Smooth muscle cell of the brain vasculature (primary cell): ENCODE measurements at places on chromosomes 1 and 21.

DNA sequence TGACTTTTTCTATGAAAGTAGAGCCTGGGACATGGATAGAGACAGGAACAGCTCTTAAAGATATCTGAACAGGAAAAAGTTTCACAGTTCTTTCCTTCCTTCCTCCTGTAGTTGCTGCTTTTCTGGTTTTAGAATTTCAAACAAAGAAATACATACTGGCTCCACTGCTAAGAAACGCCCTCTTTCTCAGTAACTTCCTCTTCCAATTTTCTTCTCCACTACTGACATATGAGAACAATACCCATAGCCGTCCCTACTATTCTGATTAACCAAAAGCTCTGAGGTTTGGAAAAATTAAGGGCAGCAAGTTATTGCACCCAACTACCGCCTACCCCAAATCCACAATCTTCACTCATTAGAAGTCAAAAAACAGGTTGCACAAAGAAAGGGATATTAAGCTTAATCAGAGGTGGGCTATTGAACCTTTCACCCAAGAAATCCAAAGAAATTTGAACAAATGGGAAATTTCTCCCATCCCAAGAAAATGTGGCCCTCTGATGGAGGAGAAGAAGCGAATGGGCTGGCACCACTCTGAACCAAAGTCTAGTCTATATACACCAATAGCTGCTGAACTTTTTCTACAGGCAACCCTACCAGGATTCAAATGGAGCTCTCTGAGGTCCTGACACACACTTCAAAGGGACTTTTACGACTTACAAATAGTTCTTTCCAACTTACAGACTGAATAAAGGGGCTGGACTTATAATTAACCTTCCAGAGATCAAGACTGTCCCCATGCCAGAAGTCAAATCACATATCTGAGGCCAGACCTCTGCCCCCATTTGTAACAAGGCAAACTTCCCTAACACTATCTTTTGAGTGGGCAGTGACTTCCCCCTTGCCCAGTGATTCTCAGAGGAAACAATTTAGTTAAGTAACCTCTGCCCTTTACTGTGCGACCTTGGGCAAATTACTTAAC, 1.7 kb downstream of the WASF2 start:
- no peak for DNase-seq

DNA sequence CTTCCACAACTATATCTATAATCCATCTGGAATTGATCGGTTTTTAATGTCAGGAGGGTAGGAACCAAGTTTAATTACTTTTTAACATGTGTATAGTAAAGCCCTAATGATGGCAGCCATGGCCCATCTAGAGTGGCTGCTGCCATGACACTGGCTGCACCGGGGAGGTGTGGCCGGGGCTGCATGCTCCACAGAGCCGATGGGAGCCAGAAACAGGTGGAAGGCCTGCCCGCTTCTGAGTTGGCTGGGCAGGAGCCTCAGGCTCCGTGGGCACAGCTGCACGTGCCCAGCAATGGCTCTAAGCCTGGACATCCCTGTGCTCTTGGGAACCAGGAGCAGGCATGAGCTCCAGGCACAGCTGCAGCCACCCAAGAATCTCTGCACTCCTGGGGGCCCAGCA, 73.0 kb downstream of the GBP6 start:
- no peak for DNase-seq

DNA sequence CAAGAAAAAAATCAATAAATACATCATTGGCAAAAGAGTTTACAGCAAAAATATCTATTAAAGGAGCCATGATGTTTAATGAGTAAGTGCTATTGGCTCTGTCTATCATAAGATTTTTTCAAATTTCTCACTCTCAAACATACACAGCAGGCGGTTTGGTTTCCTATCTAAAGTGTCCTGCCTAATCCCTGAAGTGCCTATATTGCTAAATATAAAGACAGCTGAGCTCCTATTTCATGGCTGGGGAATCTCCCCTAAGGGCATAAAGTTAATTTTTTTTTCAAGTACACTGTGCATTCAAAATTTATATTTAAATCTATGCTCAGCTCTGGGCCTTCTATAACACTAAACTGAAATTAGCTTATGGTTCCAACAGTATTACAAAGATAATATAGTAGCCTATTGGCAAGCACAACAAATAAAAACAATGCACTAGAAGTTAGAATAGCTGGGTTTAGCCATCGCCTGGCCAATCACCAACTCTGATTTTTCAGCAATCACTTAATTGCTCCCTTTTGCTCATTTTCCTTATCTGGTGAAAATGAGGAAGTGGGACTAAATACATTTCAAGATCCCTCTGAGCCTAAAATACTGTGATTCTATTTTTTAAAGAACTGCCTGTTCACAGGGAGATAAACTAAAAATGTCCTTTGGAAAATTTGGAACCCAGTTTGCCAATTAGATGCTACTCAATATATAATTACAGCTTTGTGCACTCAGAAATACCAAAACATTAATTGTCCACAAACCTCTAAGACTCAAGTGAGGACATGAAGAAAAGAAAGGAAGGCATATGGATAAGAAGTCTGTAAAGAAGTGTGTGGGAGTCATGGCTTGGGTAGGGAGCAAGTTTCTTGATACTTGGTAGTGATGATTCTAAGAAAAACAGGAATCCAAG, 62.5 kb downstream of the WDR64 start:
- no peak for DNase-seq

DNA sequence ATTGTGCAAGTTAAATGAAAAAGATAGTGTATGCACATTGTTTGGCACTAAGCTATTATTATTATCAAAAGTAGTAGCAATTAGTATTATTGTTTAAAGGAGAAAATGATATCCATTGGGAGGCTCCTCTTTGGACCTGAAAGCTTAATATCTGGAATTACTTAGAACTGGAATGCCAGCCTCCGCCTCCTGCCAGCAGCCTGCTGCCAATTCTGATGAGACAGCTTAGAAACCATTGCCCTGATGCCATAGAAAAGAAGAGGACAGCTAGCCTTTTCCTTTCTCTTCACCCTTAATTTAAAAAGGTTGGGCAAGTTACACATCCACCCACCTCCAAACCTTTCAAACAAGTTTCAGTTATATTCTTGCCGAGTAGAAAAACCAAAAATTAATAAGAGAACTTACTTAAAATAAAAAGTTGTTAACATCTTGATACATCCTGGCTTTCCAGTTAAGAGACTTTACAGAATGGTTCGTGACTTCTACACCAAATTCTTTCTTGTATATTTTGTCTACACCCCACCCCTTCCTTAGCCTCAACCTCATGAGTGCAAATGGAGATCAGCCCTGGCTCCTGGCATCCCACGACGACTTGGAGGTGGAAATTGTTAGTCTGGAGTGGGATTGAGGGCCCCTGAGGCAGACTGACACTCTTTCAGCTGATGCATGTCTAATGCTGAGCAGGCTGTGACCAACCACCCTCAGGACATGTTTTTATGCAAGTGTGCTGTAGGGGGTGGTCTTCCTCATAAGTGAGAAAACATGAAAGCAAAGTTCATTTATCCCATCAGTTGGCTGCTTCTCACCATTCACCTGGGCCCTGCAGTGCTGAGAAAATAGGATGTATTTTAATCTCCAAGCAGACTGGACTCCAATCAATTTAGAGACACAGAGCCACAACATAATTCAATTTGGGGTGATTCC, 120.6 kb downstream of the KCNJ15 start:
- no peak for DNase-seq

DNA sequence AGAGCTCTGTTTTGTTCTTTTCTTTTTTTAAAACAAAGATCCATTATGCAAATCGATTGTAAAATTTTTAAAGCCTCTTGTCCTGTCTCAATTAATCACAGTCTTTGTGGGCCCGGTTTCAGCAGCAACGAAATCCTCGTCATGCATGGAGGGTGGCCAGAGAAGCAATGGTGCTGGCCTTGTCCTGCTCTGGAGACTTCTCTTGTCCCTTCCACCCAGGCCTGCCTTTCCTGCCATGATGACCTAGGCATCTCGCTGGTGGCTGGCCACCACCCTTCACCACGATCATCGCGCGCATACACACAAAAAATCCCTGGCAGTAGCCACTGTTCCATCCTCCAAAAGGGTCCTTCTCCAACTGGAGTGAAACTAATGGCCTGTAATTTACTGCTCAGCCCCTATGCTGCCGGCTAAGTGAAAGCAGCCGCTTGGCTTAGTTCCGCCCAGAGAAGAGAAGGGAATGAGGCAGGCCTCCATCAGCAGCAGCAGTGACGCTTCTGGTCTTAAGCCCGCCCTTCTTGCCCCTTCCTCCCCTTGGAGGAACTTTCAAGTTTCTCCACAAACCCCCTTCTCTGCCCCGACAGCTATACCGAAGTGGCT, 309.5 kb downstream of the NPHP4 start:
- no peak for DNase-seq

DNA sequence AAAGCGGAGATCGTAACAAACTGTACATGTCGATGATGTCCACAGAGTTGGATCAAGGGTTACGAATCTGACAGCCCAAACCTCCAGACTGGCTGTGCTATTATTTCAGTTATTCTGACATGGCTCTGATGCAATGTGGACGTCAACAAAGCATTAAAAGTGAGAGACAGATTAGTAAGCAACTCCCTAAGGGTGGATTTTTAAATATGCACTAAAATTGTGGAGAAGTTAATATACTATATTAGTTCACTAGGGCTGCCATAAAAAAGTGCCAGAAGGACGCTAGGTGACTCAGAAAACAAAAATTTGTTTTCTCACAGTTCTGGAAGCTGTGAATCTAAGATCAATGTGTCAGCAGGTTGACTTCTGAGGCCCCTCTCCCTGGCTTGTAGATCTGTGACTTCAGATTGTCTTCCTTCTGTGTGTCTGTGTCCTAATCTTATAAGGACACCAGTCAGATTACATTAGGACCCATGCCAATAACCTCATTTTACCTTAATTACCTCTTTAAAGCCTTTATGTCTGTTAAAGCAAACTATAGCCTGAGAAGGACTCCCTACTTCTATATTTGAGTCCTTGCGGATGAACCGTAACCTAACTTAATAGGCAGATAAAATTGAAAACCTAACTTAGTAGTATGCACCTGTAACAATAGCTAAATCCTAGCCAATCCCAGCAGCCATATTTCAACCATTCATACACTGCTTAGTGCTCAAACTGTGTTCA, 66.0 kb upstream of the BACH1 start:
- DNase-seq = no peak

DNA sequence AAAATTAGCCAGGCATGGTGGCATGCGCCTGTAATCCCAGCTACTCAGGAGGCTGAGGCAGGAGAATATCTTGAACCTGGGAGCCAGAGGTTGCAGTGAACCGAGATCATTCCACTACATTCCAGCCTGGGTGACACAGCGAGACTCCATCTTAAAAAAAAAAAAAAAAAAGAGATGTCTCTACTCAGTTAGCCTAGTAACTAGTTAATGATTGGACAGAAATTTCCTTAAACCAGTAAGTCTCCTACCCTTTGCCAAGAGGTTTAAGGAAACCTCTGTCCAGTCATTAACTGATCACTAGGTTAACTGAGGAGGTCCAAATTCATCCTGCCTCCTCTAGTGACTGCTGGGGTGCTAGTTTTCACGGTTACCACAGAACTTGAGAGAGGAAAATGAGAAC, 143.9 kb upstream of the UBE2U start:
- DNase-seq = no peak

GRCh38 chr1:200130552-200130951, 103.0 kb downstream of the NR5A2 start:
- no peak for DNase-seq

DNA sequence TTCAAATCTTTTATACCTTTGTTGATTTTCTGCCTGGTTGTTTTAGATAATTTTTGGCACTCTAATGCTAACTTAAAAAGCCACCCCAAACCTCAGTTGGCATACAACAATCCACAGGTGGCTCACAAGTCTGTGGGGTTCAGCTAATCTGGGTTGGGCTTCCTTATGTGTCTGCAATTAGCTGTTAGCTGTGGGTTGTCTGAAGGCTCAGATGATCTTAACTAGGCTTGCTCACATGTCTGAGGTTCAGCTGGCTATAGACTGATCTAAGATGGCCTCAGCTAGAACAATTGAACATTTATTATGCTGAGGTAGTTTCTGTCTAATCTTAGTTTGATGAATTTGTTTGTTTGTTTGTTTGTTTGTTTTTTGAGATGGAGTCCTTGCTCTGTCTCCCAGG, 44.9 kb upstream of the ADAR start:
- no peak for DNase-seq

GRCh38 chr1:38529391-38529790, 330.2 kb downstream of the RRAGC start:
- DNase-seq = no peak

DNA sequence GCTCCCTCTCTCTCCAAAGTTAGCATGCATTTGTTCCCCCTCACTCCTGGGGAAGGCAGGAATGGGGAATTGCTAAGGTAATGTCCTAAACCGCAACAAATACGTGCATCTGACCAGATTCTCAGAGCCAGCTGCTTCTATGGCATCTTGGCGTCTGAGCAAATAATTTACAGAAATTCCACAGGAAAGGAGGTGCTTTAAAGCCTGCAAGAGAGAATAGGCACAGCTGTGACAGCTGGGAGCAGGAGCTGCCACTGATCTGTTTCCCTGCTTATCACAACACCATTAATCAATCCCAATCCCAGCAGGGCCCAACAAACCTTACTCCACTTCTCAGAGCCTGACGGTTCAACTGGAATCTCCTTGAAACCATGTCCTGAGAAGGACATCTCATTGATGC, 83.5 kb upstream of the ZNF281 start:
- DNase-seq = no peak

DNA sequence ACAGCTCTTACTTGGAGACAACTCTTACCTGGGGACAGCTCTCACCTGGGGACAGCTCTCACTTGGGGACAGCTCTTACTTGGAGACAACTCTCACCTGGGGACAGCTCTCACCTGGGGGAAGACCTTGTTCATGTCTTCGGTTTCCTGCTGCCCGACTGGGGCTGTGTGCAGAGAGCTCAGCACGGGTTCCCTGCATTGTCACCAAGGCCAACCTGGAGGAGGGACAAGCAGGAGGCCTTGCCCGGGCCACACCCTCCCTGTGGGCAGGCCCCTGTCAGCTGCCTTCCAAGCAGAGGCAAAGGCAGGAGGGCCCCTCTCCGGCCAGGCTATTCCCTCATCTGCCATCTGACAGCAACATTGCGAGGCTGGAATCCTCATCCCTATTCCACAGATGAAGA, at the start of gene LDLRAD1:
Gene LDLRAD1, minus strand, starts transcription at position 208 of the 400 bp plus-strand sequence. Its CDS starts 74 bp downstream, at position 134.
- no peak for DNase-seq

GRCh38 chr1:204359474-204360255, at the start of gene PLEKHA6:
Gene PLEKHA6 (minus strand): TSS chr1:204359929. CDS start chr1:204273727, 86,202 bp downstream.
- no peak for DNase-seq

DNA sequence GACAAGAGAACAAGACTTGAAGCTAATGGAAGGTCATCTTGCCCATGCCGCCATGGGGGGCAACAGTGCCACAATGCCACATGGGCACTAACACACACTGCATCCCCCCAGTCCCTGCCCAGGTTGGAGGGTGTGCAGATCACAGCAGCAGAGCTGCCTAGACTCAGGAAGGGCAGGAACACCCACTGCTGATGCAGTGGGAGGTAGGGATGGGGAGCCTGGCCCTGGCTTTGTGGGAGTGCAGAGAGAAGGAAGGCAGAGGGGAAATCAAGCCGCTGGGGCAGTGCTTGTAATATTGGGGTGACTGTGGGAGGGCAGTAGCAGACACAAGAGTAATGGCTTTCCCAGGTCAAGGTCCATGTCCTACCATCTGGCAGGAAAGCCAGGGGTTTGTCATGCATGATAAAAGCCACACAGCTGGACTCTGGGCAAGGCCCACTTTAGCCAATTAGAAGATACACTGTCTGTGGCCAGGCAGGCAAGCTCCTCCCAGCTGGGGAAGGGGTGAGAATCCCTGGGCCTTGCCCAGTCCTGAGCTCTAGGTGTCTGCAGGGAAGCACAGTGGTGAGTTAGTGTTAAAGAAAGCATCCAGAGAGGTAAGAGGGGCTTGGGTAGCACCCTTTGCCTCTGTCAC, 25.4 kb upstream of the MEF2D start:
- DNase-seq = no peak
